ENCODE measurements at places on chromosomes 4 and X.
A peak's percentile ranks its signal among the peaks of the same experiment; 100 is the strongest.

- DNase-seq: no peak
These were observed 213.2 kb downstream of the SPRY1 start for GRCh38 chr4:123609829-123610228.

GRCh38 chr4:101419336-101420135, 72.2 kb upstream of the PPP3CA start:
- peak; percentile 19 for DNase-seq

DNA sequence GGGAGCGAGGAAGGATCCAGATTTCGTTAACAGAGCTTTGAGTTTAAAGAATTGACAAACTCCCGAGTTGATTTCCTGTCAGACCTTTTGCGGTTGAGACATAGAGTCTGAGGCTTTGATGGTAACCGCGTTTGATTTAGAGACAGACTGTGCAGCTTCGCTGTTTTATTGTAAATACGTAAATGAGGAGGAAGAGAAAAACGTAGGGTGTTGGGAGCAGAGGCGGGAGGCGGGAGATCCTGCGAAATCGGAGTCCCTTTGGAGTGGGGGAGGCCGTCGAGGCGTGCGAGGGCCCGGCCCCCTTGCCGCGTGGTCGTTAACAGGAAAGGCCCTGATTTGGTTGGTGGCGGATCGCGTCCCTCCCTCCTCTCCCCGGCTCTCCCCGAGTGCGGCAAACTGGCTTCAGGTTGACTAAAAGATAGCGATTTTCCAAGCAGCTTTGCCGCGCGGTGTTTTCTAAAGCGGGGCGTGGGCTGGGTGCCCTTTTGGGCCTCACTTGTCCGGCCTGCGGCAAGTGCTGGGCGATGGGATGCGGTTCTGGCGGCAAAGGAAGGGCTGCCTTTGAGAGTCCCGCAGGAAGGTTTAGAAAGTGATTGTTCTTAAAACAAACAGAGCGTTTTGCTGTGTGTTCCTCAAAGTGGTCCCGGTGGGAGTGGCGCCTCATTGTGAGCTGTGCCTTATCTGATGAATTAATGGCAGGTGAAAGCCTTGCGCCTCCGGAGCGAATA, 857 bp downstream of the SCML1 start:
- DNase-seq: no peak

DNA sequence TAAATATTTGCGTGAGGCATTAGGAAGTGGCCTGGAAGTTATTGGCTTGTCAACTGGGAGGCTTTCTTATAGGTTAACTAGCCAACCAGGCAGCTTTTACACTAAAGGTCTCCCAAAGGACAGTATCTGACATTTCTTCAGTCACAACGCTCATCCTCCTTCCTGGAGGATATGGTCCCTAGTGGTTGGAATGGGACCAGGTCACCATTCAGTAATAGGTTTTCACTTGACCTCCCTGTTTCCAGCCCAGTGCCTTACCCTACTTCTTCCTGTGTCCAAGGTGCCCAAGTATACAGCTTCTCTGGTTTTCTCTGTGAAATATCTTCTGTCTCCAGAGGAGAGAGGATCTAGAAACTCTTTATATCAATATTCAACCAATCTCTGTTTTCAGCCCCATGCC, 38.5 kb downstream of the RPS6KA3 start:
- DNase-seq: no peak

- no peak for DNase-seq
These were observed 139.1 kb upstream of the ZIC3 start for GRCh38 chrX:137426695-137427425.

- DNase-seq: no peak
These were observed 1.3 kb downstream of the DCAF12L1 start for GRCh38 chrX:126551306-126551705.

DNA sequence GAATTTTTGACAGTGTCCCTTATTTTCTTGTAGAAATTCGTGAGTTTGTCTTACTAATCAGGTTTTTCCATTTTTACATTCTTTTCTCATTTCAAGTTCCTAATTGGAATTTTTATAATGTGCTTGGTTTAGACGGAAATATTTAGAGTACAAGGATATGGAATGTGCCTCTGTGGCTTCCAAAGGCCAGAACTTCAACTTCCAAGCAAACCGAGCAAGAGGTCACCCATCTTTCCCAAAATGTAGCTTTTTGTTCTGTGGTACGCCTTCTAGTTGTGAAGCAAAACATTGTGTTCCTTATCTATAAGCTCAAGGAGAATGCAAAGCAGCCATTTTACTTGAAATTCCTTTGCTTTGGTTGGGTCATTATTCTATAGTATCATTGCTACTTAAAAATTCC, 212.8 kb upstream of the PACRGL start:
- DNase-seq: no peak

DNA sequence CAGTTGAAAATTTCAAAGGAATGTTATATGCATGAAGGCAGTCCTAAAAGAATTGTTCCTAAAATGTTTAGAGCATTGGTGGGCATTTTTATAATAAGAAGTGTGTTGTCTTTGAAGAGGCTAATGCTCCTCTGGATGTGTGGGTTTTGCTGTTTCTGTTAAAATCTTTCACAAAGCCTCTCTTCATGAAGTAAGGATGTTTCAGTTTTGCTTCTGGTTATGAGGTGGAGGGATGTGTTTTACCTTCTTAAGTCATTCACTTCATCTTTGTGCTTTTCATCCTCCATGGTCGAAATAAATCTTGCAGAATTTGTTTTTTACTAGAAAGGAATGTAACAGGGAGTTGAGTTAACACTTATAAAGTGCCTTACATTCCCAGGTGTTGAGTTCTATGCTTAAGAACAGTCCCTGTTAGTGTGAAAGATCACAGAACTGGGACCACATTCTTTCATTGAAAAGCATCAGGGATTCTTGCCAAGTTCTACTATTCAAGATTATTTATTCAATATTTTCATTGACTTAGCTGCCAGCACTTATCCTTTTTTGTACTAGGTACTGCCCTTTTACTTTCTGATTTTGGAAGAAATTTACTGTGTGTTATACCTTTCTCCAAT, 21.1 kb downstream of the FHIP1A start:
- DNase-seq: no peak

DNA sequence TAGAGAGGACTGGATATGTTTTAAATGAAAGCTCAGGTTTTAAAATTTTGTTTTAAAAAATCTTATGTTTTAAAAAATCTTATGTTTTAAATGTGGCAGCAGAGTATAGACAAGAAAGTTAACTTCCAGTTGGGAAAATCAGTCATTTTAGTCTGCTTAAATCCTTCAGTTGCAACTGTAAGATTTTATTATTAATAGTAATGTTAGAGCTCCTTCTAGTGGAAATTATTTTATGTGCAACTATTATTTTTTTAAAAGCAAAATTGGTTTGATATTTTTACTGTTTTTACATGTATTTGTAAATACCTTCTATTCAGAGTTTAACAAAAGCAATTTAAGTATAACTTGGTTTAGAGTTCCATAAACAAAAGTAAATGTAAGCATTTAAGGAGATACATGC, 8.5 kb upstream of the NUDT6 start:
- no peak for DNase-seq

GRCh38 chr4:159268607-159269006, 165.7 kb downstream of the RAPGEF2 start:
- DNase-seq: no peak

DNA sequence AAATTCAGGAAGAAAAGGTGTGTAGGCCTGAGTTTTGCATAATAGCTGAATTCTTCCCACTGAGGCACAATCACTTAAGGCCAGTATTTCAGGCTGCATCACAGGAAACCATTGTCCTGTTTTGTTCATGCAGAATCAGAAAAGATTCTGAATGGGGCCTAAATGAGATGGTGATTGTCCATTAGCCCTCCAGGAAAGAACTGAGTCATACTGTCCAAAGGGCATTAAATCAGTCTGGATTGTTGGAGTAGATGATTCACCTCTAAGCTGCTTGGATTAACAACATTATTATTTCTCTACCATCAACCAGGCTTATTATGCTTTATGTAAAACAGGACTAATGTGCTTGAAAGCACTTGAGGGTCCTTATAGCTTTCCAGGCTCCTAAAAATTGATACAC, 36.2 kb downstream of the CT47B1 start:
- DNase-seq: no peak

GRCh38 chrX:109656774-109657173, 31.8 kb upstream of the KCNE5 start:
- no peak for DNase-seq

DNA sequence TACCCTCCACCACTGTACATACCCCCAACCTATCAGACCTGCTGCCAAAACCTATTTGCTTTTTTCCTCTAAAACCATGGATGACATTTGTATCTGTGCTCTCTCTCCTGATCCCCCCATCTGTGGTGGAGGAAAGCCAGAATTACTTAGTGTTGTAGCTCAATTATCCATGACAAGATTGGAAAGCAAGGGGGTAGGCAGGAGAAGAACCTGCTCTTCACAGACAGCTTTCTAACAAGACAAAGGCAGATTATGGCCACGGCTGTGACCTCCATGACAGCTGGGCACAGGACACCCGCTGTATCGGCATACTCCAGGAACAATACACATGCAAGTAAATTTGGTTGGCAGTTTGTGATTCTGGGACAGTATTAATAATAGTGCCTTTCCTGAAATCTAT, 186.7 kb downstream of the ENOX2 start:
- peak; percentile 53 for DNase-seq

DNA sequence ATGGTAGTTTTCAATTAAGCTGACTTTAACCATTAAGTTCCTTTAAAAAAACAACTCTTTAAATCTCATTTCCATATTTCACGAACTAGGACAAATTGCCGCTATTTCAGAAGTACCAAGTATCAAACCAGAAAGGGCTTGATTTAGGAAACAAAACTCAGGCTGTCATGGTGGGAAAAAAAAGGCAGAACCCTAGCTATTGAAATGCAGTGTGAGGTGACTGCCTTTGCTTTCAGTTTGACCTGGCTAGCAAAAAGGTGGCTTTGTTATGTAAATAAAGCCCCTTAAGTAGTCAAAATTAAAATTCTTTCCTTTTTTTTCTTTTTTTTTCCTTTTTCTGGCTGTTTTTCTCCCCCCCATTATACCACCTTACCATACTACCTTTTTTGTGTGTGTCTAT, 40.6 kb upstream of the CYP2U1 start:
- DNase-seq: no peak

- DNase-seq: no peak
These were observed 604.8 kb upstream of the TECRL start for GRCh38 chr4:65014078-65014477.

- DNase-seq: peak; percentile 67
These were observed 181.6 kb downstream of the LARP7 start for GRCh38 chr4:112818594-112818965.

Data from spinal cord (tissue), 10 donors.